ENCODE measurements at places on chromosomes 5 and 9.

GRCh38 chr5:138720840-138721239 lies 32.4 kb upstream of the CTNNA1 start:
- DNase-seq = no peak

GRCh38 chr9:131976157-131977108 lies 103.2 kb downstream of the MED27 start:
- no peak for DNase-seq

GRCh38 chr5:6356578-6357164 lies 21.7 kb downstream of the MED10 start:
- DNase-seq = no peak

DNA sequence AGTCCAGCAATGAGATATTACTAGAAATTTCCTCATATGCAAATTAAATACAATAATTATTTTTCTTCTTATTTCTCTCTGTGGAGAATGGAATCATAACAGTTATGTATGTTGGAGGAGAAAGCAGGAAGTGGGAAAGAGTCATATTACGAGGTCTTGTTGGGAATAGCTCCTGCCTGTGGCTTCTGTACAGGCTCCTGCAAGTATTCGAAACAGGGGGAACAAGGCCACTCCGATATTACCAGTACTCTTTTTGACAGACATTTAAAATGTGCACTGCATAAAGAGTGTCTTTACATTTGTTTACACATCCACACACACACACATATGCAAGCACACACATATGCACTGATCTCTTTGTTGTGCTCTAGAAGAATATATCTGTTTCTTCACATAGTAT lies 812.0 kb upstream of the ZNF608 start:
- DNase-seq = no peak

- no peak for DNase-seq
These were observed 345.4 kb upstream of the EFNA5 start for GRCh38 chr5:108016101-108016500.

GRCh38 chr5:66343370-66344071 lies 199.4 kb downstream of the SREK1 start:
- DNase-seq = no peak

GRCh38 chr5:151612689-151613427 lies 21.7 kb upstream of the FAT2 start:
- DNase-seq = no peak

DNA sequence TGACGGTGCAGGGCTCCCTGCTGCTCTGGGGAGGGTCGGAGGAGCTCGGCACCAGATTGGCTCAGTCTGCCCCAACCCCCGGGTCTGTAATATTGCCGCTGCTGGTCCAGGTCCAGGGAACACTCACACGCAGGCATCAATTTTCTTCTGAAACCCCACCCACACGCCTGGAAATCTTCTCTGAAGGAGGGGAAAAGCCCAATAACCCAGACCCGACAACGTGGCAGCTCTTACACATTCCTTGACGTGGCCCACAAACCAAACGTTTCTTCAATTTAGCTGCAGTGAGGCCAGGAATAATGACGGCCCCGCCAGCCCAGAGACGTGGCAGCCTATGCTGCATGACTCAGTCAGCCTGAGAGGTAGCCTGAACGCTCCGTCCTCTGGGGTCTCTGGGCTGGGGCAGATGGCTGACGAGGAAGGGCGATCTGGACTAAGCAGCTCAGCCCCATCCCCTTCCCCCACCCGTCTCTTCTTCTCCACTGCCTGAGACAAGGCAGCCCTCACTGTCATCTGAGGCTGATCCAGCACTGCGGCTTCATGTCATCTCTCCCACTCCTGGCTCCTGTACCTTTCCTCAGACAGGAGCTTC lies 9.9 kb upstream of the SPARC start:
- DNase-seq = no peak

DNA sequence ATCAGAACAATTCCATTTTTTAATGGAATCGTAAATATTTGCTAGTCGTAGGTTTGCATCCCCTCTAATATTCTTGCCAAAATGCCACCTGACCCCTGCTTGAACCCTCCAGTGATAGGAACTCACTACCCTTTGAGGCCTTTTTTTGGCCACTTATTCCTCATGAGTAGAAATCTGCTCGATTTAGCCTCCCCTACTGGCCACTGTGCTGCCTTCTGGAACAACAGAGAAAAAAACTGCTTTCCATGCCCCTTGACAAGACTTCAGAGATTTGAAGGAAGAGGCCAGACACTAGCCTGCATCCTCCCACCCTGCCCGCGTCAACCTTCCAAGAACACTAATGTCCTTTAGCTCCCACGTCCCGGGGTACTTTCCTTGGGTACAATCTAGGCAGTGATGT lies 4.1 kb downstream of the CCDC69 start:
- DNase-seq = no peak

DNA sequence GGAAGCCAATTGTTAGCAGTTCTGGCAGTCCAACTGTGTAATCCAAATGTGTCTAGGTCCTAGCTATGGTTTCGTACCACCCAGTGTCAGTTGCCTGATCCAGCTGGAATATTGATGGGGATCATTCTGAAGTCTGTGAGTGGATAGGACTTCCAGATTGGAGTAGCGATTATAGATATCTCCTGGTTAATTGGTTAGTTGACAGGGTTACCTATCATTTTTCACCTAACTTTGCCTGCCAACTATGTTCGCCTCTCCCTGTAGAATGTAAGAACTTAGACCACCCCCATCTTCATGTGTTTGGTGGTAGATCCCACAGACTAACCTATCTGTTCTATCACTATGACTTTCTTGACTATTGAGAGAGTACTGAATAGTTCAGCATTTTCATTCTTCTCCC lies 59.9 kb downstream of the TEK start:
- no peak for DNase-seq

GRCh38 chr5:60510663-60511062 lies 189.3 kb downstream of the DEPDC1B start:
- DNase-seq = no peak

GRCh38 chr5:141814064-141814964 lies 63.9 kb downstream of the PCDH1 start:
- peak; percentile 8 for DNase-seq

- DNase-seq = no peak
These were observed 732 bp downstream of the GBGT1 start for GRCh38 chr9:133162861-133163503.

DNA sequence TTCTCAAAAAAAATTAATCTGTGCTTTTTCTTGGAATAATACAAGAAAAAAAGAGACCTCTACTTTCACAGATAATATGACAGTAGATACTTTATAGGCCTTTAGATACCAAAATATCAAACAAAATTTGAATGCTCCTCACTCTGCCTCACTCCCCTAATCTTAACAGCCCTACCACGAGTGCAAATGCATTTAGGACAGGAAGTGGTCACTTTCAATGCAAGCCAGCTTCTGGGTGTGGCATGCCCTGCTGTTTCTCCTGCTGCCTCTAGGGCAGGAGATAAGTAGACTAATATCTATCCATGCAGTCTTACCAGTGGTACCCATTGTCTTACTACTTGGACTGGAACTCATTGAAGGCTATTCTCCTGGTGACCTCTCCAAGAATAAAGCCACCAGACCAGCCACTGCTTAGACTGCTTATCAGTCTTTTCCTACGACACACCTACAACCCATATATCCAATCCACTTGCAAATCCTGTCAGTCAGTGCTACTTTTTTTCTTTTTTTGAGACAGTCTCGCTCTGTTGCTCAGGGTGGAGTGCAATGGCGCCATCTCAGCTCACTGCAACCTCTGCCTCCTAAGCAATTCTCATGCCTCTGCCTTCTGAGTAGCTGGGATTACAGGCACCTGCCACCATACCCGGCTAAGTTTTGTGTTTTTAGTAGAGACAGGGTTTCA lies 23.0 kb downstream of the FRRS1L start:
- DNase-seq = no peak

- DNase-seq = no peak
These were observed 79.3 kb upstream of the MAP3K1 start for GRCh38 chr5:56735849-56736641.

DNA sequence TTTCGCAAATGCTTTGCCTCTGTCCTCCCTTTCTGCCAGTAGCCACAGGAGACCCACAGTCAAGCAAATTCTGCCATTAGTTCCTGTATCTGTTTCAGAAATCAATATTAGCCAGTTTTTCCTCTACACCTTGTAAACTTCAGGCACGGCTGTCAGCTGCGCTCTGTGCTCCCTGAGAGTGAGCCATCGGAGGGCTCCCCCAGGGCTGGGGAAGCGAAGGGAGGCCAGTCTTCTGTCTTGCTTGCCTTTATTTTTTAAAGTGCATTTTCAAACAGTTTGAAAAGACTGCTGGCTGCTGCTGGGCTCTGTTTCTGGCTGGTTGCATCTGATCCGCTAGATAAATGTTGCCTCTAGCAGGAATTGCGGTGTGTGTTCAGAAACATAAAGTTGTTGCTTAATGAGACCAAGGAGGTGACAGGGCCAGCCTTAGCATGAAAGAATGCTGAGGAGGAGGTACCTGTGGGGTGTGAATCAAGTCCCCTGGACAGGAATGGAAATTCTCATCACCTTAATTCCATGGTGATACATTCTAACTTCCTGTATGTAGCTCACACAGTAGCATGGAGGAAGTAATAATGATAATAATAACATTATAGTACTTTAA lies 421.7 kb upstream of the KIF2A start:
- no peak for DNase-seq

DNA sequence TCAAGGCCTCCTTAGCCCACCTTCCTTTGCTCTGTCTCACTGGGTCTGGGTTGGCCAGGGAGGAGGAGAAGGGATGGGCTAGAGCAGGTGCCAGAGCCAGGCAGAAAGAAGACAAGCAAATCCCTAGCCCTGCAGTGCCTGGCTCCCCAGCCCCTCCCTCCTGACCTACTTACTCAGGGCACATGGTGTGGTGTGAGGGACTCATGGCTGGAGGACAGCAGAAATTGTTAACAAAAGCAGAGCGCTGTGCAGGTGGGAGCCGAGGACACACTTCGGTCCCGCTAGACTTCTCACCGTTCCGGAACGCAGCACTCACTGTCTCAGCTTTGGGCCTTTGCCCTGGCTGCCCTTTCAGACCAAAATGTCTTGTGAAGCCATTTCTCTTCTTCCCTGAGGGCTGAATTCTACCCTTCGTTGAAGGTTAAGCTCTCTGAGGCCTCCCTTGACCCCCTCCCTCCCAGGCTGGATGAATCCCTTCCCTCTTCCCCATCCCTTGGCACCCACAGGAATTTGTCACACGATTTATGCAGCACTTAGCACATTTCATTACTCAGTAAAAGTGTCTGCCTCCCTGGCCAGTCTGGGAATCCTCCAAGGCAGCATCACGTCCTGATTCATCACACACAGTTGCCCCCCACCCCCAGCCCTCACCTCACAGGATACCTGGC lies 263.9 kb upstream of the TRPC7 start:
- no peak for DNase-seq

DNA sequence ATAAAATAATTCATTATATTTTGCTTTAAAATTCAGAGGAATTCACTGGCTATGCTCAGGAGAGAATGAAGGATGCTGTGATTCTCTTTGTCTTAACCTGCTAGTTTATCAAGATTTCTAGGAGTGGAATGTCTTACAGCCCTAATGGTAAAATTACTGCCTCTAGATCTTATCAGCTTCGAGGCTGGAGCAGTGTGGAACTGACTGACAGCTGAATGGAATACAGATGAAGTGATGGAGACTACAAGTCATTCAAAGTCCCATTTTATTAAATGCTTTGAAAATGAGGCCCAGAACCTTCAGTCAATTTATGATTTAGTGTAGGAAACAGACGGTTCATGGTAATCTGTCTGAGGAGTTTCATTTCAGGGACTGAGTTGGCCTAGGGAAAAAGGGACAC lies 202.1 kb downstream of the RFX3 start:
- no peak for DNase-seq

- no peak for DNase-seq
These were observed 76.4 kb downstream of the HAPLN1 start for GRCh38 chr5:83644301-83644700.

- DNase-seq = no peak
These were observed 41.9 kb upstream of the ITGA2 start for GRCh38 chr5:52947208-52947607.

DNA sequence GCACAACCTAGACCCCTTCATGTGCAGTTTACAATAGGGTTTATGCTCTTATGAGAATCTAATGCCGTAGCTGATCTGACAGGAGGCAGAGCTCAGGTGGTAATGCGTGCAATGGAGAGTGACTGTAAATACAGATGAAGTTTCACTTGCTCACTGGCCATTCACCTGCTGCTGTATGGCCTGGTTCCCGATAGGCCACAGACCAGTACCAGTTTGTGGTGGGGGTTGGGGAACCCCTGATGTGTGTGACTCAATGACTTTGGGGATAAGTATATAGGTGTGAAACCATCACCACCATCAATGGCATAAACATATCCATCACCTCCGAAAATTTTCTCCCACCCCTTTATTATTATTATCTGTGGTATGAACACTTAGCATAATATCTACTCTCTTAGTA lies 42.1 kb downstream of the TLR4 start:
- DNase-seq = no peak

DNA sequence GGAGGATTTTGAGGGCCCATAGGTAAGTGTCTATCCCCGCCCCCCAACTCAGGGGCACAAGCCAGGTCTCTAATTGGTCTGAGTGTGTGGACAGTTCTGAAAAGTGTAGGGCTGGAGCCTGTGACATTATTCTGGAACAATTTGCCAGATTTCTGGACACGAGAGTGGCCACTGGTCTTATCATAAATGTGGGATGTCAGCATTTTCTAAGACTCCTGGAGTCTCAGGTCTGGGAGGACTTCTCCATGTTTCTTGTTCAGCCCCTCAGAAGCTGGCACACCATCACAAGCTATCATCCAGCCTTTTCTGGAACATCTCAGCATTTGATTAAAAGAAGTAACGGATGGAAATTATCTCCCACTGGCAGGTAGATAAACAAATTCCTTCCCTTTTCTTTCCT lies 141.4 kb downstream of the SEC61B start:
- DNase-seq = no peak

- no peak for DNase-seq
These were observed 60.2 kb downstream of the OSTF1 start for GRCh38 chr9:75148561-75148960.

GRCh38 chr5:133287500-133287899 lies 235.7 kb downstream of the HSPA4 start:
- DNase-seq = no peak

DNA sequence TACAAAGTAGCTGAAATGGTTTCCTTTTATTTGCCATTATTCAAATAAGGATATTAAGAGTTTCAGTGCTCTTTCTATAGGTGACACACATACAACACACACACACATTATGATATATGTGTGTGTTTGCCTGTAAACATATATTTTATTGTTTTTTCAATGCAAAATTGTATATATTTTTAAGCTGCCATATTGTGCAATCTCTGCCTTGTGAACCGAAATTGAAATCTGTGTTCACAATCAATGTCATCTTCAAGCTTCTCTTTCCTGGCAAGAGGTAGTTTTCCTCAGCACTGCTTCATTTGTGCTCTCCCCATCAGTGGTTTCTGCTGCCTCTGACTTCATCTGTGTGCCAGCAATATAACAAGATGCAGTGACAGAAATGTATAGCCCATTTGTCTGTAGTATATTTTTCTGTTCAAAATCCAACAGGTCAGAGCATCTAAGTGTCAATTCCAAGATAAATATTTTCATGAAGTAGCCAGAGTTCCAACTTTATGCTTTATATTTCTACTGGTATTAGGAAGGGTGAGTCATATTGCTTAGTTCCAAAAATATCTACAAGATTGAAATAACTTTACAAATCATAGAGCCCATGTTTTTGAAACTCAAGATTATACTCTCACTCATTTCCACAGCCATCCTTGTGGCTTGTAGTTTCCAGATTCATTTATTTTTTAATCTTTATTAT lies 1704.8 kb upstream of the CDH9 start:
- no peak for DNase-seq

Data from bone marrow (tissue), 2 donors.